Psoas muscle (tissue), 8 donors: ENCODE measurements at places on chromosomes 2 and 18. TPM values are rescaled to one million over a fixed set of nuclear protein-coding genes. Genes with fewer than 3 reads are reported as not detected.

DNA sequence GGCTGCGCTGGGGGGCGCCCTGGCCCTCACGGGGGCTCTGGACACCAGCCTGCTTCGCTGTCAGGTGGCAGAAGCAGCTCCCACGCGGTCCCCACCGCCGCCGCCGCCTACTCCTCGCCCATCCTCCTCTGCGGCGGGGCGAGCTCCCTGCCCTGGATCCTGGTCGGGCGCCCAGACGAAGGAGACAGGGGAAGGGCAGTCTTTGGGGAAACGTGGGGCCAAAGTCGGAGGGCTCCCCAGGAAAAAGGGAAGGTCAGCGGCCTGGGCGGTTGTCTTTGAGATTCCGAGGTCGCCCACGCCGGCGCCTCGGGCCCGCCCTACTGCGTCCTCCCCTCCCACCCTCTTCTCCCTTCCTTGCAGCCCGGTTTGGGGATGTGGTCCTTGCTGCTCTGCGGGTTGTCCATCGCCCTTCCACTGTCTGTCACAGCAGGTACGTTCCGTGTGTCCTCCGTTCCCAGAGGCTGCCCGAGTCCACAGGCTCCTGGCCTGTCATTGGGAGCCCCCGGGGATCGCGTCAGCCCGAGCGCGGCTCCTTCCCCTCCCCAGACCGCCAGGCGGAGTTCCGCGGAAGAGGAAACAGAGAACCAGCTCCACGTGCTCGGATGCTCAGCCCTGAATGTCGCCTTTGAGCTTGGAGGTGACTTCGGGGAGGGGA lies 800 bp downstream of the IL1RL2 start:
- H3K4me1 ChIP-seq, result no peaks in the 10 kb centered on the region
- no peaks in the 10 kb centered on the region for H3K36me3 ChIP-seq
- DNase-seq, result peak; percentile 81
- H3K4me3 ChIP-seq, result peak overlapping the region; percentile 75
- H3K27me3 ChIP-seq, result no peaks in the 10 kb centered on the region

Gene ADD2
- 0.22 TPM for polyA plus RNA-seq

DNA sequence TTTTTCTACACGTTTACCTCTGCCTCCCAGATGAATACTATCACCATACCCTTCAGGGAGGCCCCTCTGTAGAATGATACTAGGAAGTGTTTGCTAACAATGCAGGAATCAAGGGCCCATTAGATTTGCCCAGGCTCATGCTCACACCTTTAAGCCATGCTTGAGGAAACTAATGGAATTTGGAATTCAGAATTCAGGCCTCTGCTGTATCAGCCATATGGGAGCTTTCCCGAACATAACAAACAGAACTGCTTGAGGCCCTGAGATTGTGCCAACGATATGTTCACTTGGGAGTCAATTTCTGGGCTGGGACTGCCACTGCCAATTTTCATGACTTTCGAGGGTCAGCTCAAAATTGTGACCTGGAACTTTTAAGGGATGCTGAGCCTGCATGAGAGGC lies 282.5 kb downstream of the CLIP4 start:
- H3K36me3 ChIP-seq, result no peaks in the 10 kb centered on the region
- H3K4me3 ChIP-seq, result no peak overlapping the region
- H3K27ac ChIP-seq, result no peak overlapping the region
- DNase-seq, result no peak

Gene TNFRSF11A
- polyA plus RNA-seq, result 0.12 TPM

Gene RPRM
- not detected for polyA plus RNA-seq

- DNase-seq, result no peak
- no peaks in the 10 kb centered on the region for H3K36me3 ChIP-seq
Observed at GRCh38 chr2:136131484-136131960, 13.6 kb upstream of the CXCR4 start.

Gene DPP10
- polyA plus RNA-seq, result not detected

DNA sequence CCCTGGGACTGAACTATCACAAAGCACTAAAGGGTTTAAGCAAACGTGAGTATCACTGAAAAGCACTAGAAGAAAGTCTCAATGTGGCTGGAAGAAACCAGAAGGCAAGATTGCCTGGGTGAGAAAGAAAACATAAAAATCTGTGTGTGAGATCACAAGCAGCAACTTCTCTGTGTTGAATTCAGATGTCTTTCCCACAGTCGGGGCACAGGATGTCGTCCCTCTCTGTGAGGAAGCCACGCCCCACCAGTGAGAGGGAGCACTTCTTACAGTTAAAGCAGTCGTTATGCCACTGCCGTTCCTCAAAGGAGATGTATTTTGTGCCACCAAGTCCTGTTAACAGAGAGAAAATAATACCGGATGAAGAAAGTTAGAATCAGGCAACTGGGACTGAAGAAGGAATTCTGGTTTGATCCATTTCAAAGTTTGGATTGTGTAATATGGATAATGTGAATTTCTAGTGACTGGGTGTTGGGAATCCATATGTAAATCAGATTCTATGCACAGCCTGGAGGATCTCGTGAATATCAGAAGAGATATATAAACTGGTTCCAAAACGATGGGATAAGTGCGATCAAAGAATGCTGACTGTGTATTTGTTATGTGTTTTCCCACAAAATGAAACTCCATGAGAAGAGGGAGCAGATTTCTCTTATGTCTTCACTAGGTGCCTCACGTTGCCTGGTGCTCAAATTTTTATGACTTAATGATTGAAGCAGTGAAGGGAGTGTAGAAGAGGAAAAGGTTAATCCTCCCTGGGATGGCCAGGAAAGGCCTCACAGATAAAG lies 24.0 kb downstream of the C2orf49 start:
- H3K27ac ChIP-seq, result peak overlapping the region; percentile 56
- no peak overlapping the region for H3K4me3 ChIP-seq
- no peaks in the 10 kb centered on the region for H3K27me3 ChIP-seq
- H3K36me3 ChIP-seq, result peaks cover 89% of the 10 kb centered on the region
- DNase-seq, result no peak
- no peaks in the 10 kb centered on the region for H3K4me1 ChIP-seq

- no peak overlapping the region for H3K27ac ChIP-seq
- no peaks in the 10 kb centered on the region for H3K36me3 ChIP-seq
- no peak overlapping the region for H3K4me3 ChIP-seq
- H3K4me1 ChIP-seq, result no peaks in the 10 kb centered on the region
- DNase-seq, result no peak
- H3K27me3 ChIP-seq, result no peaks in the 10 kb centered on the region
Observed at GRCh38 chr18:75823471-75823870, 396.0 kb upstream of the SMIM21 start.

DNA sequence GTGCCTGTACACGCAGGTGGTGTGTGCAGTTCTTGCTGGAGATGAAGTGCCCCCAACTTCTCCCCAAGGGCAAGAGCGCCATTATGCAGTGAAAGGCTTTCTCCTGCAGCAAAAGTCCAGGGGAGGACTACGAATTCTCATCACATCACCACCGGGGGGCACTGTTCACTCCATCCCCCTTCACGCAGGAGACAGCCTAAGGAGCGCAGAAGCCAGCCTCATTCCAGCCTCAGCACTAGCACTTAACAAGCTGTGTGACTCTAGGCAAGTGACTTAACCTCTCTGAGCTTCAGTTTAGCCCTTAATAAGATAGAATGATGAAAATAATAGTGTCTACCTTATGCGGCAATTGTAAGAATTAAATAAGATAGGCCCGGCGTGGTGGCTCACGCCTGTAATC lies 32.3 kb downstream of the DNMT3A start:
- H3K27me3 ChIP-seq, result no peaks in the 10 kb centered on the region
- no peak overlapping the region for H3K4me3 ChIP-seq
- no peak overlapping the region for H3K27ac ChIP-seq
- peaks cover 87% of the 10 kb centered on the region for H3K4me1 ChIP-seq
